AG09319 (cell line): ENCODE measurements at places on chromosomes 5 and 9.

DNA sequence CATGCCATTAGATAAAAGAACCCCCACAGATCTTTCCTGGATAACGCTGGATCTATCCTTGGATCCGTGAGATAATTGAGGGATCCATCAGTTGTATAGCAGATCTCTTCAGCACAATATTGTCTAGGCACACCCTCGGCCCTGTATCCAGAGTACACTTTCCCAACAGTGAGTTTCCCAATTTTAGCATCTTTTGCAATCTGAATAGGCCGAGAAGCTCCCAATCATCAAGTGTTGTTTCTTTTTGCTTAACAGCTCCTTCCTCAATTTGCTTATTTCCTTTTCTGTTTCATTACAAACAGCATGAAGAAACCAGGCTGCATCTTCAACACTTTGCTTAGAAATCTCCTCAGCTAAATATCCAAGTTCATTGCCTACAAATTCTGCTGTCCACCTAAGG, 4.4 kb upstream of the SPTLC1 start:
- no peak for DNase-seq

- no peak for DNase-seq
Observed at GRCh38 chr9:20636888-20637440, 14.7 kb upstream of the MLLT3 start.

- no peak for DNase-seq
Observed at GRCh38 chr5:35317586-35317985, 87.3 kb upstream of the PRLR start.

DNA sequence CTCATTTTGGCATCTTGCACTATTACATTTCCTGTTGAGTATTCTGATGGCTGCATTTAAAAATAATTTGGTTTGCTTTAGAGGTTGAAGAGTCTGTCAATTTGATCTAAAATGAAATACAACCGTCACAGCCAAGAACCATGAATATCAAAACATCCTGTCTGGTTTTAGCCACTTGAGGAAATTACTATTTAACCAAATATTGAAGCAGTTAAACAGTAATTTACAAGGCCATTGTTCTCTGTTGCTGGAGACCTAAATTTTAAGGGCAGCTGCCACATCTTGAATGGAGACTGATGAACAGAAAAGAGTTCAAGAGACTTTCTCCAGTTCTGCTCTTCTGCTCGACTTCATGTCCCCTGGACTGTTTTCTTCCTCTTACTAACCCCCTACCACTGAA, 549.4 kb downstream of the LRRC70 start:
- no peak for DNase-seq

DNA sequence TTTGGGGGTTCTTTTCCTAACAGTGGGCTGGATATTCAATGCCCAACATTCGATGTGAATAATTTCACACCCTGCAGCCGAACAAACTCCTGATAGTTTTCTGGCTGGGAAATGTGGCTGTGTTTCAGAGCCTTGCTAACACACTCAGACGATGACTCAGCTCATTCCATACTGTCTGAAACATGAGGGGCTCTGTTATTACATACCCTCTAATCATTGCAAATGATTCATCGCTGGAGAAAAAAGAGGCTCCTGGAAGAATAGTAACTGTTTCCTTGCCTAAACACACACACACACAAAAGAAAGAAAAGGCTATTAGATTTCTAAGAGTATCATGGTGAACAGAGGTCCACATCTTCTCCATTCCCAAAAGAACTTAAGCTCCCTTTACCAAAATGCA, 75.8 kb downstream of the OXCT1 start:
- peak; percentile 70 for DNase-seq

DNA sequence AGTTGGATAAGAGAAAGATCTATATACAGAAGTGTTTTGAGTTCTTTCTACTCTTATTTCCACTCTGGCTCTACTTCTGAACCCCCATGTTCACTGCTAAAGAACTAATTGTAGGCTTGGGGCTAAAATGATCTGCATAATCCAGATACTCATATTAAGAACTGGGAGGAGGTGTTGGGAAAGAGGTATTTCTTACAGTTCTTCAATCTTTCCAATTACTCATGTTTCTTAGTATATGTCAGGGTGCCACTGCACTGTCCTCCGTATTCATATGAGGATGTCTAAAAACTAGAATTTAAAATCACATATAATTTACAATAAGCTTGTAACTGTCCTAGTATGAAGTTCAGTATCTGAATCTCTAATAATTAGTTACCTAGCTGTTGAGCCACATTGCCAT, 12.7 kb downstream of the NIPBL start:
- DNase-seq = no peak

DNA sequence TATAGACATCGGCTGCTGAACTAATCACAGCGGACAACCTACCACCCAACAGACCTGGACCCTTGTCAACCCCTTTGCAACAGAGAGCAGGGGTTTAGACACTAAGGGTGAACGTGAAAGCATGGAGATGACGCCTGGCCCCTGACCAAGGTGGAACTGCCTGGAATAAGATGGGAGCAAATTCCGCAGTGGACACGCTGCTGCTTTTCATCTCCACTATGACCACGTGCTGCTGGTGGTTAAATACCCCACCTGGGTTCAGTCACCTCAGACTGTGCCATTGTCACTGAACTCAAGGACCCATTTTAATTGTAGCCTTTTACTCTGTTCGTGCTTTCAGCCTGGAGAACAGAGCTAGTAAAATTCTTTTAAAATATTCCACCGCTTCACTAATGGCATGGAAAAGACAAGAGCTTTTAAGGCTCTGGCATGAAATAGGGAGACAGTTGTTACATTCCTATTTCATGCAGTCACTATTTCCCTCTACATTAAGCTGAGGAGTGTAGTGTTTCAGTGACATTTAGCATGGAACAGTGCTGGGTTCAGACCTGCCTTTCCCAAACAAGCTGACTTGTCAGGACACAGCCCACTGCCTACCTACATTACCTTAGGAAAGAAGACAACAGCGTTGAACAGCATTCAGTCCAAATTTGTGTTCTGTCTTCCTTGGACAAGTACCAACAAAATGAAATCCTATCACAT, 96.8 kb downstream of the ANKRD18B start:
- DNase-seq = peak; percentile 59

DNA sequence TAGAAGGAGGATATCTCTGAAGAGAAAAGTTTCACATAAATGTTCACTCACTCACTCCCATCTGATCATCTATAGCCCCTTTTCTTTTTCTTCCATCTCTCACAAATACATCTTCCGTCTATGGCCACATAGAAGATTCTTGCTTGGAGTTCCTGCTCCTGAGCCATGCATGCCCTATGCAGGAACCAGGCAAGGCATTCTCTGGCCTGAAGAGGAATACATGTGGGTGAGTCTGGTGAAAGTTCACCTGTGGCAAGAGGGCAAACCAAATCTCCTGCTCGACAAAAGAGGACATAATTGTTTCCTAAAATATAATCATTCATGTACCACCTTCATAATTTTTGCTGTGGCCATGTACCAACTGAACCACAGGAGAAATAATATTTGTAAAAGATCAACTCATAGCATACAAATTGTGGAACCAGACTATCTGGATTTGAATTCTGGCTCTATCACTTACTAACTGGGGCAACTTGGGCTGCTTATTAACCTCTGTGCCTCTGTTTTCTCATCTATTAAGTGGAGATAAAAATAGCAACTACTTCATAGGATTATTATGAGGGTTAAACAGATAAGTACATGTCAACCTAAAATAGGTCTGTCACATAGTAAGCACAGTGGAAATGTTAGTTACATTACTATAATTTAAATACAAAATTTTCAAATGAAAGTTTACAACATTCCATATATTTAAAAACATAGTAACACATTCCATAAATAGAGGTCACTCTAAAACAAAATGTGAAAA, 121.2 kb upstream of the NFIB start:
- DNase-seq = no peak

DNA sequence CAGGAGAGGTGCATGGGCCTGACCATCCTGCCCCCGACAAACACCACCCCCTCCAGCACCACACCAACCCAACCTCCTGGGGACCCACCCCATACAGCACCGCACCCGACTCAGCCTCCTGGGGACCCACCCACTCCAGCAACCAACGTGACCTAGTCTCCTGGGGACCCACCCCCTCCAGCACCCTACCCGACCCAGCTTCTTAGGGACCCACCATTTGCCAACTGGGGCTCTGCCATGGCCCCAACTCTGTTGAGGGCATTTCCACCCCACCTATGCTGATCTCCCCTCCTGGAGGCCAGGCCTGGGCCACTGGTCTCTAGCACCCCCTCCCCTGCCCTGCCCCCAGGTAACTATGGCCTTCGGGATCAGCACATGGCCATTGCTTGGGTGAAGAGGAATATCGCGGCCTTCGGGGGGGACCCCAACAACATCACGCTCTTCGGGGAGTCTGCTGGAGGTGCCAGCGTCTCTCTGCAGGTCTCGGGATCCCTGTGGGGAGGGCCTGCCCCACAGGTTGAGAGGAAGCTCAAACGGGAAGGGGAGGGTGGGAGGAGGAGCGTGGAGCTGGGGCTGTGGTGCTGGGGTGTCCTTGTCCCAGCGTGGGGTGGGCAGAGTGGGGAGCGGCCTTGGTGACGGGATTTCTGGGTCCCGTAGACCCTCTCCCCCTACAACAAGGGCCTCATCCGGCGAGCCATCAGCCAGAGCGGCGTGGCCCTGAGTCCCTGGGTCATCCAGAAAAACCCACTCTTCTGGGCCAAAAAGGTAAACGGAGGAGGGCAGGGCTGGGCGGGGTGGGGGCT, 4.6 kb downstream of the CEL start:
- DNase-seq = no peak

- DNase-seq = peak; percentile 14
Observed at GRCh38 chr9:36276781-36277181, 18.5 kb upstream of the GNE start.

GRCh38 chr5:141825791-141826560, 52.2 kb downstream of the PCDH1 start:
- no peak for DNase-seq

DNA sequence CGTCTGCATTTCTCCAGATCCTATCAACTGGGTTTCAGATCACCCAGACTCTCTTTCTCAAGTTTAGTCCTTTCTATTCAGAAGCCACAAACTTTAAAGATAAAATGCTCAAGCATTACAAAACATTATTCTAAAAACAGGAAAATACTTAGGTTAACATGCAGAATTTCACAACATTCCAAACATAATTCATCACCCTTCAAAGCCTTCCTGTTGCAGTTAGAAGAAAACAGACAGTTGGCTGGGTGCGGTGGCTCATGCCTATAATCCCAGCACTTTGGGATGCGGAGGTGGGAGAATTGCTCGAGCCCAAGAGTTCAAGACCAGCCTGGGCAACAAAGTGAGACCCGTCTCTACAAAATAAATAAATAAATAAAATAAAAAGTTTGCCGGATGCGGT, 7.7 kb upstream of the OCLN start:
- DNase-seq = no peak

- no peak for DNase-seq
Observed at GRCh38 chr5:135503871-135504270, 31.9 kb downstream of the NEUROG1 start.

DNA sequence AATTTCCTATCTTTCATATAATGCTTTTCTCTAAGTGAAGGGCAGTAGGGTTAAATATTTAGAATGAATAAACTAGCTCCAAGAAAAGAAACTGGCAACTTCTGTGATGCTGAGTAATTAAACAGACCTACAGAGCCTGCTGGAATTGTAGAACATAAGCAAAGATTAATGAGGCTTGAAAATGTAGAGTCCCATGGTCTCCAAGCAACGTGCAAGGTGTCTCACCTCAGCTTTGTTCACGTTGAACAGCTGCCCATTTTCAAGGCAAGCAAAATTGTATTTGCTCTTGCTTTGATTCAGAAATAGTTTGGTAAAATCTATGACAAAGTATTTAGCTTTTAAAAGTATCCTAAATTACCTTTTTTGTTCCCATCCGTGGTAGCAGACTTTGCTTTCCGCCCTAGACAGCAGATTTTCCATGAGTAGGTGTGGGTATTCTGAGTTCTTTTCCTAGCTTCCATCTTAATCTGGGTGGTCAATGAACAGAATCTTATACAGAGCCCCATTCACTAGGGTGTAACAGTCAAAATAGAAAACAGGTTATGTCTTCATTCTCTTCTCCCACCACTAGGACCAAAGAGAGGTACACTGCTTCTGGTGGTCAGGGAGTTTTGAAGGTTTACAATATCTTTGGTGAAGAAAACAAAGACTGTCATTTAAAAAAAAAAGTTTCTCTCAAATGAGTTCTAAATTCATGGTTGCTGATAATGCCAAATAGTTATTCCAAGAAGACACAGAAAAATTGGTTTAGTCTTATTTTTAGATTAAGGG, 52.1 kb upstream of the TYRP1 start:
- no peak for DNase-seq

- DNase-seq = no peak
Observed at GRCh38 chr5:63323926-63324325, 638.3 kb downstream of the HTR1A start.

DNA sequence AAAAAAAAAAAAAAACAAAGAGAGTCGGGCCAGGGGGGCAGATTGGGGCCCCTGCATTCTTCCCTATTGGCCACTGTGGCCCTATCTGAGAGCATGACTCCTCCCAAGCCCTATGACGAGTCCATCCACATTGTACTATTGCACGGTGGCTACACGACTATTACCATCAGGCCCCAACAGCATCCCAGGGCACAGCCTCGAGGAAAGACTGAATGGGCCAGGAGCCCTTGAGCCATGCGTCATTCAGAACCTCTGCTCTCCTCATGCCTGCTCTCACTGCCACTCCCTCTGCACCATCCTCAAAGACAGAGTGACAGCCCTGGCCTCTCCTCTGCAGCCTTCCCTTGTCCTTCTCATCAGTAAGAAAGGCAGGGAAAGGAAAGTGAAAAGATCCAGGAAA, 20.2 kb upstream of the ORM1 start:
- DNase-seq = no peak

DNA sequence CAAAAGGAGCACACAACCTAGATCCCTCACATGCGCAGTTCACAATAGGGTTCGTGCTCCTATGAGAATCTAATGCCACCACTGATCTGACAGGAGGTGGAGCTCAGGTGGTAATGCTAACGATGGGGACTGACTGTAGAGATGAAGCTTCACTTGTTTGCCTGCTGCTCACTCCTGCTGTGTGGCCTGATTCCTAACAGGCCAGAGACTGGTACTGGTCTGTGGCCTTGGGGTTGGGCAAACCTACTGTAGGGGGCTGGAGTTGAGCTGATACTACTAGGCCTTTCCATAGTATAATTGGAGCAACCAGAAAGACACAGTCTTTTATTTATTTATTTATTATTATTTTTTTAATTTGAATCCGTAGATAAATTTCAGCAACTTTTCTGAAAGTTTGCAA, 5.3 kb downstream of the LNPEP start:
- no peak for DNase-seq

DNA sequence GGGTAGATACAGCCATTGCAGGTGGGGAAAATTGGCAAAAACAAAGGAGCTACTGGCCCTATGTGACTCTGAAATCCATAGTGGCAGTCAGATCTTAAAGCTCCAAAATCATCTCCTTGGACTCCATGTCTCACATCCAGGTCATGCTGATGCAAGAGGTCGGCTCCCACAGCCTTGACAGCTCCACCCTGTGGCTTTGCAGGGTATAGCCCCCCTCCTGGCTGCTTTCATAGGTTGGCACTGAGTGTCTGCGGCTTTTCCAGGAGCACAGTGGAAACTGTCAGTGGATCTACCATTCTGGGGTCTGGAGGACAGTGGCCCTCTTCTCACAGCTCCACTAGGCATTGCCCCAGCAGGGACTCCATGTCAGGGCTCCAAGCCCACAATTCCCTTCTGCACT, 1190.1 kb downstream of the CDH12 start:
- no peak for DNase-seq
